ENCODE measurements at places on chromosomes 3 and 15.

DNA sequence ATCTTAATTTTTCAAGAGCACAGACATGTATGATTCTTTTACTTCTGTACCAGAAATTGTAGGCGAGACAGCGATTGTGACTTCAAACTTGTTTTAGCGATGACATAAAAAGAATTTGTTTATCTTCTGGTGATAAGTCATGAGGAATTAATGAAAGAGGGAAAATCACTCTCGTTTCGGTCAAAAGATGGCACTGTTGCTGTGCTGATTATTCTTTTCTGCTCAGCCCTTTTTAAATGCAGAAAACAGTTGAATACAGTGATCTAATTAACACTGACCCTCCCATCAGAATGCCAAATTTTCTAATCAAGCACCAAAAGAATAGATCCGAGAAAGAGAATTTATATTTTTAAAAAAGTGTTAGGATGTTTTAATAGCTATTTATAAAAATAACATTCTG, 52.6 kb downstream of the NSUN3 start:
- peak; percentile 4 for DNase-seq

DNA sequence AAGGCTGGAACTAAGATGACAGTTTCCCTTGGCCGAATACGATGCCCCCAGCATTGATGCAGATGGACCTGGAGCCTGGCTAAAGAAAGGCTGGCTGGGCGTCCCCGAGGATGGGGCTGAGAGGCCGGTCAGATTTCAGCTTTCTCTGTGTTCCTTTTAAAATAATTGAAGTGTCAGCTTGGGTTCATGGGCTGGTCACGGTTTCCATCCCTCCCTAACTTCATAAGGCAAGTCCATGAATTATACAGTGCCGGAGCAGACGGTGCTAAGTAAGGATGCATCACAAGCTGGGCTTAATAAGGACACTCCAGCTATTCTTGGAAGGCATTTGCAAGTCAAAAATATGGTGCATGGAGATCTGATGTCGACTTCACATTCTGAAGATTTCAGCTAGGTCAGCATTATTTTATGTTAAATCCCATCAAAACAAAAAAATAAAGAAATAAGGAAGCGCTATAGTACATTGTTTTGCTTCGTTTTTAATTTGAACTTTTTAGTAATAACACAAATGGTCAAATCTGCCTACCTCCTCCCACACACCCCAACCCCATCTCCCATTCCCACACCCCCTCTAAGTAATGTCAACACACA, 220.8 kb downstream of the RPLP1 start:
- no peak for DNase-seq

DNA sequence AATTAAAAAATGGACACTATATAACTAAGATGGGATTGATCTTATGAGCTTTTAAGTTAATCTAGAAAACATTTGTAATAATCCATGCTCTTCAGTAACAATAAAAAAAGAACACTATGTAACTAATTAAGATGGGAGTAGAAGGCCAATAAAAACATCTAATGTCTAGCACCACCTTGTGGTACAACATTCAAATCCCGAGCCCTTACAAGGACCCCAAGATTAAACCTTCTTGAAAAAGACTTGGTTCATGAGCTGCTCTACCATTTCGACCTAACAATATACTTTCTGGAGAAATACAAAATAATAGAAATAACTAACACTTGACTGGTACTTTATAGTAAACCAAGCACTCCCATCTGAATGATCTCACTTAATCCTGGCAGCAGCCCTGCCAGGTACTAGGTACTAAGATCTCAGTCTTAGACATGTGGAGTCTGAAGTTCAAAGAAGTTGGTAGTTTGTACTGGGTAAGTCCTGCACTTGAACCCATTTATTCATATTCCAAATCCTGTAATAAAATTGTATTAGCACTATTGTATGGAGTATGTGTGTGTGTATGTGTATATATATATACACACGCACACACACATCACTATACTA, 21.8 kb downstream of the METTL6 start:
- DNase-seq, result peak; percentile 27

GRCh38 chr3:36058404-36059030, 321.8 kb upstream of the STAC start:
- DNase-seq, result no peak

- DNase-seq, result no peak
Observed at GRCh38 chr3:120364101-120364500, 14.9 kb upstream of the LRRC58 start.

- DNase-seq, result no peak
Observed at GRCh38 chr3:143973259-143974021, 1.8 kb downstream of the DIPK2A start.

DNA sequence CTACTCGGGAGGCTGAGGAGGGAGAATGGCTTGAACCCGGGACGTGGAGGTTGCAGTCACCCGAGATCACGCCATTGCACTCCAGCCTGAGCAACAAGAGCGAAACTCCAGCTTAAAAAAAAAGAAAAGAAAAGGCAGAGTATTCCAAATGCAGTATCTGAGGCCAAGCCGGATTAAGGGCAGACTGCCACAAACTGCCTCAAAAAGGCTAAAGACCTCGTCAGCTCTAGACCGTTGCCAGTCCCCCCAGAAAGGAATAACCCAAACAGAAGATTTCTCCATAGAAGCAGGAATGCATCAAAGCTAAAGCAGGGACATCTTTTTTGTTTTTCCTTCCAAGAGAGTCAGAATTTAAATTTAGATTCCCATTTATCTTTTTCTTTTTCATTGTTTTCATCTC, 72.9 kb downstream of the TM4SF4 start:
- no peak for DNase-seq

- DNase-seq, result no peak
Observed at GRCh38 chr15:68644996-68645395, 66.2 kb downstream of the CORO2B start.

DNA sequence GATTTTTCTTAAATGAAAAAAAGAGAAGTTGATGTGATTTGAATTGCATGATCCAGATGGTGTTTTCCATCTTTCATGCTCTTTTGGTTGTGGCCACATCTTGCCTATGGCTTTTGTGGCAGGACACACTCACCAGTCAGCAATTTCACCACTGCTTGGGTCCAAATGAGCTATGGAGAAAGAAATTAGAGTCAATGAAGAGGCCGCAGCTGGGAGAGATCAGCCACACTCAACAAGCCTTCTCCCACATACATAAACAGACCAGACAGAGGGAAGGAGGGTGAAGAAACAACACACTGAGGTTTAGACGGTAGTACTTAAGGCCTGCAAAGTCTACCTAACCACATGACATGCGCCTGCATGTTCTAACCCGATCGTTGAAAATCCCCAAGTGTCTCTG, 110.7 kb upstream of the CDIN1 start:
- peak; percentile 78 for DNase-seq

GRCh38 chr3:150331978-150332568, 76.0 kb upstream of the TSC22D2 start:
- DNase-seq, result no peak

DNA sequence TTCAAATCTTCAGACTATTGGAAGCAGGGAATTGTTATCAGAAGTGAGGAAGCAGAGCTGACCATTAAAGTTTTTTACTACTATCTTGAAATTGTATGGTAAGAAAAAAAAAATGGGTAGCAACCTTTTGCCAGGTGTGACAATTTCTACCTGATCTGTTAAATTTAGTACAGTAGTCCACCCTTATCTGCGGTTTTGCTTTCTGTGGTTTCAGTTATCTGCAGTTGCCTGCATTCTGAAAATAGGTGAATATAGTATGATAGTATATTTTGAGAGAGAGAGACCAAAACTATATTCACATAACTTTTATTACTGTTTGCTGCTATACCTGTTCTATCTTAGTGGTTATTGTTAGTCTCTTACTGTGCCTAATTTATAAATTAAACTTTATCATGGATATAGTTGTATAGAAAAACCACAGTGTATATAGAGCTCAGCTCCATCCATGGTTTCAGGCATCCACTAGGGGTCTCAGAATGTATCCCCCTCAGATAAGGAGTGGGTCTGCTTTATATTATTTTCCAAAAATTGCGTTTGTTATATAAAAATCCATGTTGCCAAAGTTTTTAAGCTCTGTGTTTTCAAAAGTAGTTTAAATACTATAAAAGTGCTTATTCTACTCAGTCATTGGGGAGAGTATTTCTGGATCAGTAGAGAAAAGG, 69.9 kb downstream of the PTPRG start:
- DNase-seq, result no peak

All from AG09309 (cell line).